ENCODE measurements at places on chromosomes 16 and 17.

GRCh38 chr17:78058001-78058400 is 70.6 kb downstream of the TMC6 start:
- DNase-seq, result no peak

DNA sequence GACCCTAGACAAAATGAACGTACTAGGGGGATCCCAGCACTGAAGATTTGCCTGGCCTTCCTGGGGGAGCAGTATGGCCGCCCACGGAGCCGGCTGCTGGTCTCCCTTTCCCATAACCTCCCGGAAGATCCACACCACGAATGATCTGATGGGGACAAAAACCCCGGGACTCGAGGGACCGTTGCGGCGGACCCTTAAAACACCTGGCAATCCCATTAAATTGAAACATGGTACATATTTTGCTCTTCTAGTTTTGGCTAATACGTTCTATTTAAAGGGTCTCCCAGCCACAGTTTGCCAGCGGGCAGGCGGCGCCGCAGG is 45.2 kb upstream of the LCMT1 start:
- DNase-seq, result no peak

GRCh38 chr16:15604460-15605440 is 38.2 kb downstream of the MARF1 start:
- DNase-seq, result no peak

GRCh38 chr16:12900599-12901203 is 697 bp upstream of the SHISA9 start:
- DNase-seq, result no peak

DNA sequence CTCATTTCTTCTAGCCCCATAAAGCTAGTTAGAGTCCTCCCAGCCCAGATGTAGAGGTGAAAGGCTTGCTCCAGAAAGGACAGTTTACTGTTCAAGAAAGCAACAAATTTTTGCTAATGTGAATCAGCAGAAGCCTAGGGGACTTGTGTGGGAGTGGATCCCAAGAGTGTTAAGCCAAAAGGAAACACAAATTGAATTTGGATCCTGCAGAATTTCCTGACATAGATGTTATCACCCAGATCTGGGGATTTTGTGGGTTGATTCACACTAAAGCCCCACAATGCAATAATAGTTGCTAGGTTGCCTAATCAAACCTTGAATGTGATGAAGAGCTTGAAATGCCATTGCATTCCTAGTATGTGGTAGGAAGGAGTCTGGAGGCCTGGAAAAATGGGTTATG is 135.2 kb upstream of the HS3ST3A1 start:
- DNase-seq, result no peak

- DNase-seq, result no peak
These were observed 20.6 kb downstream of the SP2 start for GRCh38 chr17:47916489-47917208.

- DNase-seq, result no peak
These were observed 2.1 kb downstream of the CPD start for GRCh38 chr17:30380643-30381339.

DNA sequence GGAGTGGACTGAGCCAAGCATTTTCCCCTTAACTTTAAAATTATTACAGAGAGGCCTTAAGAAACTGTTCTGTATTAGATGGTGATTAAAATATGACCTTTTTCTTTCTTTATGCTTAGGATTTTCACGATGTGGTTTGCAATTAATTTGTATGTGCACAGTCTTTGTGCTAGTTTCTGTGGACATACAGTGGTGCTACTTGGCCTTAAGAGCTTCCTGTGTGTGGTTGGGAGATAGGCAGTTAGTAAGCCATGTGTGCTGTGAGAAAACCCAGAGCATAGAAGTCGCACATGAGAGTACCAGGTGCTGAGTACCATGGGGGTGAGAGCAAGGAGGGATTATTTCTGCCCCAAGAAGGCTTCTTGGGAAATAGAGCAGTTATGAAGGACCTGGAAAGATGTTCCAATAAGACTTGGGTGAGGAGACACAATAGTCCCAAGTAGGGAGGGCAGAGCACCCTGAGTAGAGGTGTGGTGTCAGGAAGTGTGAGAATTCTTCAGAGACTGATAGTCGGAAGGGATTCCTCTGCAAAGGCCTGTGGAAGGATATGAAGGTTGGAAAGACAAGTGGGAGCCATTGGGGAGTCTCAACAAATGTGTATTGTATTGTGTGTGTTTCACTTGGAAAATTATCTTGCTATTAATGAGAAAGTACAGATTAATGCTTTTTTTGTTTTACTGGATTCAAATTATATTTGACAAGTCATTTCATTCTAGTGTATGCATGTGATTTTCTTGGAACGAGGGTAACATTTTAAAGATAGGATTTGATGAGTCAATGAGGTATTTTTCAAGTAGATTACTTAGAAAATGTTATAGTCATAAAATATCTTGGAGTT is 239.9 kb downstream of the PRKCA start:
- peak; percentile 21 for DNase-seq

GRCh38 chr16:55370762-55371482 is 46.9 kb downstream of the IRX6 start:
- DNase-seq, result no peak

DNA sequence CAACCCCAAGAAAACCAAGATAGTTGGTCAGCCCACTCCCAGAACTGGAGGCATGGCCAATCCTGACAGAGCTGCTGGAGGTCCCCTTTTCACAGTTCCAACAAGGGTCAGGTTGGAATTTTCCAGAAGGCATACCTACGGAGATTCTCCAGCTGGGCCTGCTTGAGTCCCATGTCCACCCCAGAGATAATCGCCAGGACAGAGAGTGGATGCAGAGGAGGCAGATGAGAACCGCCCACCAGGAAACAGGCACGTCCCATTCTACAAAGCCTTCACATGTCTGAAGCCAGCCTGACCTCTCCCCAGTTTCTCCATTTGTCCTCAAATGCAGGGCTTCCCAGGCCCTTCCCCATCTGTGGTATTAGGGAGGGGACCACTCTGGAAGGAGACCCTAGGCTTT is 47.4 kb upstream of the SMURF2 start:
- no peak for DNase-seq

- DNase-seq, result no peak
These were observed 44.1 kb upstream of the MARCHF10 start for GRCh38 chr17:62852195-62852594.

DNA sequence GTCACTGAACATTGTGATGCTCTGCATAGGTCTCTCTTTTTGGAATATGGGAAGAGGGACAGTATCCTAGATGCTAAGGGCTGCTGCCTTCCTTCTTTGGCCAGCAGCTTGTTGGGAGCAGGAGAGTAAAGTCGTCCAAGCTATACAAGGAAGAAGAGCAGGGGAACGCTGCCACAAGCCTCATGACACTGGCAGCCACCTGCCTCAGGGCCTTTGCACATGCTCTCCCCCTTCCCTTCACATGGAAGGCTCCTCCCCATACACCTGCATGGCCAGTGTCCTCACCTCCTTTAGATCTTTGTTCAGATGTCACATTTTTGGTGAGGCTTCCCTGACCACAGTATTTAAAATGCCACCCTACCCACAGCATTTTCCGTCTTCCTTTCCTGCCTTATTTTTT is 78.1 kb upstream of the CRHR1 start:
- DNase-seq, result no peak

DNA sequence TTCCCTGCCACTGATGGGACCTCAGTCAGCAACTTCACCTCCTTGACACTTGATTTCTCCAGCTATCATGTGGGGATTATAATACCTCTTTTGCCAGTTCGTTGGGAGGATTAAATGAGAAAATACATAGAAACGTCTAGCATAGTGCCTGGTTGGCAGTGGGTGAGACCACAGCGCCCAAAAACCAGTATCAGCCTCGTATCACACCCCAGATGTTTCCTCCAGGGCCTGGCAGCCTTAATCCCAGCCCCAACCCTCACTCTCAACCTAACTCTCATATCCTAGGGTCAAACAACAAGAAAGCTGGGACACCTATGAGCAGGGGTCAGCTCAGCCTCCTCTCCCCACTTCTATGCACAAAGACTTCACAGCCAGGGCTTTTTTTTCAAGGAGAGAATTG is 14.0 kb upstream of the C16orf78 start:
- DNase-seq, result no peak

GRCh38 chr16:8713635-8714172 is 39.3 kb downstream of the ABAT start:
- DNase-seq, result no peak

DNA sequence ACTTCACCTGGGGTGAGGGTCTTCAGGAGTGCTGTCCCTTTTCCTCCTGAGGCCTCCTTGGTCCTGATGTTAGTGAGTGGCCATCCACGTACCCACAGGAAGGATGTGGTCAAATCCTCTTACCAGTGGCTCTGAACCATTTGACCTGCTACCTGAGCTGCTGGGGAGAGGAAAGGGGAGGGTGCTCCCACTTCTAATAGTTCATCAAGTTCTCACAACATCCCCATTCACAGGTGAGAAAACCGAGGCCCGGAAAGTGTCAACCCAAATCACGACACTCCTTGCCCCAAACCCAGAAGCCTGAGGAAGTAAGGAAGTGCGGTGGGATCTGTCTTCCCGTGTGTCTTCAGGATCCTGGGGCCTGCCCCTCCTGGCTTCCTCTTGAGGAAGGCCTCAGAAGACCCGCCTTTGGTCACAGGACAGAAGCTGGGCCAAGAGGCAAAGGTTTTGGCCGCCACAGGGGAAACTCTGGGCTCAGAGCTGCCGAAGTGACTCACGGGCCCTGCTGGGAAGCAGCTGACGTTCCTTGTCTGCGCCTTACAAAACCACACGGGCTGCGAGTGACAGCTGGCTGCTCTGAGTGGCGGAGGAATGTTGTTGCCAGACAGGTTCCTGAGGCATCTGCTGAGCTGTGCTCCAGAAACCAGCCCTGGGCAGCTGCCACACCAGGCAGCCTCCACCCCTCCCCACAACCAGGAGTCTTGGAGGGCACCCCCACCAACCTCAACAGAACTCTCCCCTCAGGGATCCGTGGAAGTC is 13.9 kb upstream of the KIFC3 start:
- DNase-seq, result no peak

DNA sequence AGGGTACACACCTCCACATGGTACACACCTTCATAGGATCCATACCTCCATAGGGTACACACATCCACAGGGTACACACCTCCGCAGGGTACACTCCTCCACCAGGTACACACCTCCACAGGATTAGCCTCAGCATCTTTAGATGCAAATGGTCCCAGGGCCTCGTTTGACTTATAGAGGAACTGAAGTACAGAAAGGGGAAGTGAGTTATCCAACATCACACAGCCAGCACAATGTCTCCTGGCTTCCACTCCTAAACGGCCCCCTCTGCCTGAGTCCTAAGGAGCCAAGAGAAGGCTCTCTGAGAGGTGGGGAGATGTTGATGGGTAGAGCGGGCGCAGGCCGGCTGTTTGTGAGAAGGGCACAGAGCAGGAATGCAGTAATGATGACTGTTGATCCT is 12.0 kb downstream of the FOXN1 start:
- DNase-seq, result no peak

GRCh38 chr17:40364121-40364861 is at the start of gene GJD3:
Gene GJD3, minus strand, starts transcription at chr17:40364737. Its CDS starts 922 bp downstream, at chr17:40363815.
- DNase-seq, result peak; percentile 20

DNA sequence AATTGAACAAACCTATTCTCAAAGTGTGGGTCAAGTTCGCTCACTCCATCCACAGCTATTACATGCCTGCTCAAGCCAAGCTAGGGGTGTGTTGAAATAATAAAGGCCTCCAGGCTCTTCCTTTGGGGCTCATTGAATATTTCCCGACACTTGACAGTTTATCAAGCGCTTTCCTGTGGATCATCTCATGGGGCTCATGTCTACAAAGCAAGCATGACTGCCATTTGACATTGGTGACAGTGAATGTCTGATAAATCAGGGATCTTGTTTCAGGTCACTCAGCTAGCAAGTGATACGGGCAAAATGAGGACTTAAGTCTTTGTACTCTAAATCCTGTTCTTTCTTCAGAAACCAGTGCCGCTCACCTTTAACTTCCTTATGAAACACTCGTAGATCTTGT is 542.6 kb downstream of the TOX3 start:
- no peak for DNase-seq

DNA sequence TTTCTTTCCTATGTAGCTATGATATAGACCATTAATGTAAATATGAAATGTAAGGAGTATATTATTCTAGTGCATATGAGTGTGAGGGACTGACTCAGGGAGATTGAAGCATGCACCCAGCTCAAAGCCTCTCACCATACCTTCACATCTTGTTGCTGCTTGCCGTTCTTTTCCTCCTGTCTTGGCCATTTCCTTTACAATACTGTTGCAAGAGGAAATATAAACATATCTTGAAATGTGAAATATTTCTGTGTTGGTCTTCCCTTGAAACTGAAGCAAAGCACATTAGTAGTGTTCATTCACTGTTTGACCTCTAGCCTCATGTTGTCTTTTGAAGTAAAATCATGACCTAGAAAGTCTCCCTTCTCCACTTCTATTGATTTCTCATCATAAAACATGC is 46.6 kb downstream of the PHKB start:
- no peak for DNase-seq

DNA sequence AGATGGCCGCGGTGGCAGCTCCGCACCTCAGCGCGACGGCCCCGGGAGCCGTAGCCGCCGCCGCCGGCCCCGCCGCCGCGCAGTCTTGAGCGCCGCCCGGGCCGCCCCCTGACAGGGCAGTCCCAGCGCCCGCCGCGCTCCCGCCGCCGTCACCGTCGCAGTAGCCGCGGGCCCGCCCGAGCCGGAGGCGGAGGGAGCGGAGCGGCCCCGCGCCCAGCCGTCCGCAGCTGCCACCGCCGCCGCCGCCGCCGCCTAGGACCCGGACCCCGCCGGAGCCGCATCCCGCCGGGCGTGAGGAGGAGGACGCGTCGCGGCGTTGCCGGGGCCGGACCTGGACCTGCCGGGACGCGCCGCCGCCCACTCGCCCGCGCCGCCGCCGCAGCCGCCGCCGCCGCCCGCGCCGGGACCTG is 218 bp downstream of the TNRC6C start:
- DNase-seq, result no peak

DNA sequence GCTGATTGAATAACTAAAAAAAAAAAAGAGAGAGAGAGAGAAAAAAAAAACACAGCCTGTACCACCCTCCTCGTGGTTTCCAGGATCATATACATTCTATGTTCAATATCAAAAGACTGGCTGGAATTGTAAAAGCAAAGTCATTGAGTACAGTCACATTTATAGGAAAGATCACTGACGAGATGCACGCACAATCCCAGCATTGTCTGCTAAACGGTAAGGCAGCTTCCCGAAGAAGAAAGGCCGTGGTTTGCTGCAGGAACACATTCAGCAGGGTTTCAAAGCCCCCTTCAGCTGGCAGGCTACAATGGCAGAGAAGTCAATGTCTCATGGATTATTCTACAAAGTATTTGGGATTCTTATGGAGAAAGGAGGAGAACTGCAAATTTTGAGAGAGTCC is 9.3 kb downstream of the NQO1 start:
- no peak for DNase-seq

DNA sequence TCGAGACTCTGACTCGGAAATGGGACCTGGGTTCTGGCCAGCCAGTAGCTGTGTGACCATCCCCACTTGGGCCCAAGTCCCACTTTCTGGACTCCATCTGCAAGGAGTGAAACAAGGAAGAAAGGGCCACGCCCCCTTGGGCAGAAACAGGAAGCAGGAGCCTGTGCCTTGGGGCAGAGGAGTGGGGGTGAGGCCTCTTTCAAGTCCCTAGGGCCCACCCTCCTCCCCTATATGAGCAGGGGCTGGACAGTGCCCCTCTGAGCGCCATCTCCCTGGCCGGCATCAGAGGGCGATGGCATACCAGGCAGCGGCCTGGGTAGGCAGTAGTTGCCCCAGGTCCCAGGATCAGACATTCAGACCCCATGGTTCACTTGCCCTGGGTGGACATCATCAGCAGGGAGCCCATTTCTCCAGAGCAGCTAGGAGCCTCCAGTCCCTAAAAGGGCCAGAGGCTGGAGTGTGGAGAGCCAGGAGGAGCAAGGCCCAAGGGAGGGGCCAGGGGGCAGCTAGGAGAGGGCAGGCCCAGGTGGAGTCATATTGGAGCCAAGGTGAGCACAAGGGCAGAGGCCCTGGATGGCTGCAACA is 7.1 kb downstream of the BCAR1 start:
- DNase-seq, result no peak

Measured in GM12892 (cell line).